CD4-positive, alpha-beta memory T cell (primary cell): ENCODE measurements at places on chromosomes 4 and X. TPM values are rescaled to one million over a fixed set of nuclear protein-coding genes. Genes with fewer than 3 reads are reported as not detected.
A peak's percentile ranks its signal among the peaks of the same experiment; 100 is the strongest.

DNA sequence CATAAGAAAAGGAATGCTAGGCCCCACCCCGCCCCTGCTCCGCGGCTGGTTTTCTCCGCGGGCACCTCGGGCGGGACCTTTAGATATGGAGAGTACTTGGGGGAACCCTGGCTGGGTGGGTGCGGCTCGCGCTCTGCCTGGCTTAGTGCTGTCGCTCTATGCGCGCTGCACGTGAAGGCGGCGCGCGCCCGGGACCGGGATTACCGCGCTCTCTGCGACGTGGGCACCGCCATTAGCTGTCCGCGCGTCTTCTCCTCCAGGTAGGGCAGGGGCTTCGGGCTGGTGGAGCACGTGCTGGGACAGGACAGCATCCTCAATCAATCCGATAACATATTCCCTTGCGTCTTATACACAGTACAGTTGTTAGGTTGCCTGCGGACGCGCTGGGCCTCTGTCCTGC, 56.0 kb downstream of the MAGEB10 start:
- no peak for DNase-seq

DNA sequence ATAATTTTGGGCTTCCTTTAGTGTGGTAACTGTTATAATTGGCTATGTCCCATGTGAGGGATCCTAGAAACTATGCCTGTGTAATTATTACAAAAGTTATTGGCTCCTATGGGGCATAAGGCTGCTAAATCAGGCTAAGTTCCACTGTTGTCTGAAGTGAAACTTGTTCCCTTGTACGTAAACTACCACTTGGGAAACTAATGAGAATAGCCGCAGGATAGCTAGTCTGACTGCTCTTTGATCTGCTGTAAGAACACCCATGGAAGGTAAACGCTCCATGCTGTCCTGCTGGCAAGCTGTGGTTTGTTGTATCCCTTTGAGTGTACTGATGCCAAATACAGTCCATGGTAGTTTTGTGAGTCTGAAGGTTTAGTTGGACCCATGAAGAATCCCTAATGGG, 9.3 kb upstream of the MAOA start:
- DNase-seq = no peak

- DNase-seq = no peak
Observed at GRCh38 chr4:73224886-73225285, 33.7 kb downstream of the ANKRD17 start.

GRCh38 chrX:69284491-69284890, 119.2 kb upstream of the PJA1 start:
- no peak for DNase-seq

GRCh38 chrX:24259544-24260240, 54.2 kb downstream of the SUPT20HL2 start:
- peak; percentile 12 for DNase-seq

DNA sequence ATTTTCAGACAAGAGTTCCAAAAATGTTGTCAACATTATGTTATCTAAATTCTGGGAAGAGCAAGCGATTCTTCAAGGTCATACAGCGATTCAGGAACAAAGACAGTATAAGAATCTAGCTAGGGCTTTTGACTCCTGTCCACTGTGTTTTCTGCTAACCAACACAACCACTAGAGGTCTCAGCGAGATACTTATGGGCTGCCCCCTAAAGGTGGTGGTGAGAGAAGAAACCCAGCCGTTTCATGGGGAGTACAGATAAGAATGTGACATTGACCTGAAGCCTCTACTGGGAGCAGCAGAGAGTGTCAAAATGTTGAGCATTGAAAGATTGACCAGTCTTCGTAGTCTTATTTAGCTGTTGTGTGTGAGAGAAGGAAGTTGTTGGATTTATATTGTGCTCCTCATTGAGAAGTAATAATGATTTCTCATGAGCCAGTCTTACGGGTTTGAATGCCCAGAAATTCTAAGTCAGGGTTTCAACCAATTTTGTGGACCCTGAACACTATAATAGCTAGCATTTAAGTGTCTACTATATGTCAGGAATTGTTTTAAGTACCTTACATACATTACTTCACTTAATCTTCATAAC, 168.3 kb downstream of the SPRY1 start:
- peak; percentile 44 for DNase-seq

DNA sequence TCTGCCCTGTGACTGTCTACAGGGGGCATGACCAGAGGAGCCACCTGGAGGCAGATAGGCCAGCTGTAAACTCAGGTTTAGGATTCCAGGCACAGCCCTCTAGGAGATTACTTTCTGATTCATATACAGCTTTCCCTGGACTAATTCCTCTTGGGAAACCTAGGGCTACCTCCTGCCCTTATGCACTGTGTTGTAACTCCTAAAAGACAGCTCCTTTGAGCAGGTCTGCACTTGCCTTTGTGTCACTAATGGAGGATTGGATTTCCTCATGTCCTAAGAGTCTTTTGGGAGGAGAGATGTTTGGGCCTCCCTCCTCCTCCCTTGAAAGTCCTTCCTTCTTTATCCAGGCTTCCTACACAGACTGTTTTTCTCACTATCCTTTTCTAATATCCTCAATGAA, 202.0 kb downstream of the PCDH19 start:
- DNase-seq = no peak

DNA sequence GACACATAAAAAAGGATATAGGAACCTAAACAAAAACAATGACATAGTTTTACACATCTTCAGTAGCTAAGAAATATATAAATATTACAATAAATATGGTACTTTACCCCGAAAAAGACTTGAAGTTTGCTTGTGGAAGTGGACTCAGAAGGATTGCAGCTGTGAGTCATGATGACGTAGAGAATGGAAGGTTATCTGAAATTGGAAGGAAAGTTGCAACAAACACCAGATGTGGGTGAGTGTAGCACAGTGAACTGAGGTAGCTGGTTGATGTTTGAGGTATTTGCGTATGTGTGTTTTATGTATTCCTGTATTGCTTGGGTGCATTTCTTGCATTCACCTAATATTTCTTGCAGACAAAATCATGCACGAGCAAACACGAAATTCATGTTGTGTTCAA, 113.0 kb downstream of the ARX start:
- no peak for DNase-seq

DNA sequence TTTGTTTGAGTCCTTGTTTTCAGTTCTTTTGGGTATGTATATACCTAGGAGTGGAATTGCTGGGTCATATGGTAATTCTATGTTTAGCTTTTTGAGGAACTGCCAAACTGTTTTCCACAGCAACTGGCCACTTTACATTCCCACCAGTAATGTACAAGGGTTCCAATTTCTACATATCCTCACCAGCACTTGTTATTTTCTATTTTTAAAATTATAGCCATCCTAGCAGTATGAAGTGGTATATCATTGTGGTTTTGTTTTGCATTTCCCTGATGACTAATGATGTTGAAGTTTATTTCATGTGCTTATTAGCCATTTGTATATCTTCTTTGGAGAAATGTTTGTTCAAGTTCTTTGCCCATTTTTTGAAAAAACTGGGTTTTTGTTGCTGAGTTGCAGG, 39.6 kb downstream of the TMEM164 start:
- no peak for DNase-seq

- DNase-seq = peak; percentile 32
Observed at GRCh38 chrX:118459494-118459893, 36.1 kb upstream of the DOCK11 start.

- DNase-seq = no peak
Observed at GRCh38 chrX:115624916-115625315, 63.9 kb downstream of the PLS3 start.

SPRY1 gene
- polyA plus RNA-seq = 7.5 TPM

ZBTB33 gene
- polyA plus RNA-seq = 9.5 TPM

GPRIN3 gene
- polyA plus RNA-seq = 6.9 TPM

STK26 gene
- 57.2 TPM for polyA plus RNA-seq
